NCI-H2081 treated with DMSO at 0.1 percent for 48 hours (cell line): ENCODE measurements at places on chromosomes 5 and 9.

GRCh38 chr9:4425319-4426045, 64.8 kb upstream of the SLC1A1 start:
- no peak for DNase-seq

GRCh38 chr5:129906177-129906887, 2.1 kb downstream of the CHSY3 start:
- no peak for DNase-seq

GRCh38 chr9:129198319-129199043, 20.4 kb upstream of the IER5L start:
- no peak for DNase-seq

GRCh38 chr9:7293091-7293490, 506.5 kb downstream of the DMAC1 start:
- DNase-seq: no peak

DNA sequence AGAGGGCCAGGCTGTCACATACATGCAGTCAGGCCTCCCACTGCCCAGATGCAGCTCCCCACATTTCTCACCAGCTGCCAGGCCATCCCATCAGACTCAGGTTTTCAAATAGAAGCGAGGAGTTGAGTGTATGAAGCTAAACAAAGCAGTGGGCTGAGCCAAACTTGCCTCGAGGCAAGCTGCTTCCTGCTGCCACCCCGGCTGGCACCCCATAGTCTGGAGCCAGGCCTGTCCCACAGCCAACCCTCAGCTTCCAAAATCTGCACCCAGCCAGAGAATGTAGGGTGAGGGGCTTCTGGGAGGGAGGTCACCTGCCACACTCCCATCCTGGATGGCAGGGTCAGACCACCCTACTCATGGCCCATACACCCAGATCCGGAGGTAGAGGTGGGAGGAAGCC, 22.3 kb upstream of the ALDH1B1 start:
- no peak for DNase-seq

DNA sequence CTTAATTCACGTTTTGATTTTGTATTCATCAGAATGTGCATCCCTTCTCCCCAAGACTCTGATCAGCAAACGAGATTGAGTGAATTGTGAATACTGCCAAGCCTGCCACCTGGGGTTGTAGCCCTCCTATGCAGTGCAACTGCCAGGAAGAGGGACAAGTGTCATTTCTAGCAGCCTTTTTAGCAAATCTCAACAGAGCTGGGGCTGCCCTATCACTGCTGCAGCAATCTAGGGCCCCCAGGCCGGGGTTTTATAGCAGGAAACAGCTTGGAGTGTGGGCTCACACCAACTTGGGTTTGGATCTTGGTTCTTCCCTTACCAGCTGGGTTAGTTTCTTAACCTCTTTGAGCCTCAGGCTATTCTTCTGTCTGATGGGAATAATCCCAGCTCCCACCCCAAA, 4.0 kb downstream of the CSF1R start:
- DNase-seq: no peak

- no peak for DNase-seq
Observed at GRCh38 chr5:109743770-109744212, 54.1 kb downstream of the MAN2A1 start.

GRCh38 chr9:128091571-128091970, 23.5 kb downstream of the SLC25A25 start:
- DNase-seq: no peak

GRCh38 chr5:1962619-1963355, 80.1 kb upstream of the IRX4 start:
- no peak for DNase-seq

DNA sequence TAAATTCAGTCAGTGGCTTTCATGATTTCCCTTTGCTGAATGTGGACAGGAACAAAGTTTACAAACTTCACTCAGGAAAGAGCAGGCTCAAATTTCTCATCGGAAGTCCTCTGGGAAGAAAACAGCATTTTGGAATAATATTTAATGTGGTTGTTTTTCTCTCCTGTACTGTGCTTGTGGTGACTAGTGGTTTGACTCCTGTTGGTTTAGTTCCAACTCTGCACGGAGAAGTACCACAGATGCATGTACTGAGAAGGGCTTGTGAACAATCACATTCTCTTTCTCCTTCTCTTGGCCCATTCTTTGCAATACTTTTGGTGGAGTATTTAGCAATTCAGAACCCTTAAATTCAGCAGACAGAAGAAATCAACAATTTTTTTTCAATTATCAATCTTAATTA, 13.3 kb downstream of the MPDZ start:
- no peak for DNase-seq

DNA sequence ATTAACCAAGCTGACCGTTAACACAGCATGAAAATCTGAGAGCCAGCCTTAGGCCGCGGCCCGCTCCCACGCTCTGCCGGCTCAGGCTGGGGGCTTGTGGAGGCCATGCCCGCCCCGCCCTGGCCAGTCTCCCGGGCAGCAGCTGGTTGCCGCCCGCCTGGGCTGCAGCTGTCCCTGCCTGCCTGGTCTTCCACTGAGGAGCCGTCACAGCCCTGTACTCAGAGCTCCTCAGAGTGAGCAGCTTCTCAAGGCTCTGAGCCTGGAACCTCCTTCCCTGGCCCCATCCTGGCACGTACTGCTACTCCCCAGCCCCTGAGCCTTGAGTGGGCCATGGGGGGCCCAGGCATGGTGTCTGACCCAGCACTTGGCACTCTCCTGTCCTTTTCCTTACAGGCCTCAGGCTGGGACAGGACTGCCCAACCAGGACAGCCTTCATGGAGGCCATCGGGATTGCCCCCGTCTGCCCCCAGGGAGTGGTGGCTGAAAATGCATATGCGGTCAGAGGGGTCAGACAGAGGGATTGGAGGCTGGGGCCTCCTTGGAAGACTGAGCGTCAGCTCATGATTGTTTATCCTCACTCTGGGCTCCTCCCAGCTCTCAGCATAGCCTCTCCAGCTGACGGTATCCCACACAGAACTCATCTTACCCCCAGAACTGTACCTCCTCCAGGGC, 11.9 kb downstream of the FGFR4 start:
- no peak for DNase-seq
